T-helper 9 cell (primary cell): ENCODE measurements at places on chromosomes 2 and 18.

- no peak for DNase-seq
Measured at GRCh38 chr2:114022360-114023085, 132.6 kb downstream of the ACTR3 start.

GRCh38 chr2:15694589-15694986, 102.9 kb downstream of the DDX1 start:
- no peak for DNase-seq

DNA sequence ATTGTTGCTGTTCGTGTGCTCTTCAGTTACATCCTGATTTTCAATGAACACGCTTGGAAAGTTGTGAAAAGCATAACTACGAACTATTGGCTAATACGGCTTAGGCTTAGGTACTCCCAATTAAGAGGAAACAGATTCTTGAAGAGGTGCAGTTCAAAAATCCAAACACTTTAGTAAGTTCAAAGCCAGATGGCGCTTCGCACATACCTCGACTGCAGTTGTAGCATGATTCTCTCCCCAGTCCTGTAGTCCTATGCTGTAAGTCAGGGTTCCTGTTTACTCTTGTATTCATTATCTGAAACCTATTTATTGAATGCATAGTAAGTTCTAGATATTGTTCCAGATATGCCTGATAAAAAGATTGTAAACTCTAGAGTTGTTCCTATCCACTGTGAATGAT, 165.2 kb downstream of the TRIB2 start:
- no peak for DNase-seq

- DNase-seq, result no peak
Measured at GRCh38 chr2:127630864-127631540, 15.0 kb upstream of the GPR17 start.

DNA sequence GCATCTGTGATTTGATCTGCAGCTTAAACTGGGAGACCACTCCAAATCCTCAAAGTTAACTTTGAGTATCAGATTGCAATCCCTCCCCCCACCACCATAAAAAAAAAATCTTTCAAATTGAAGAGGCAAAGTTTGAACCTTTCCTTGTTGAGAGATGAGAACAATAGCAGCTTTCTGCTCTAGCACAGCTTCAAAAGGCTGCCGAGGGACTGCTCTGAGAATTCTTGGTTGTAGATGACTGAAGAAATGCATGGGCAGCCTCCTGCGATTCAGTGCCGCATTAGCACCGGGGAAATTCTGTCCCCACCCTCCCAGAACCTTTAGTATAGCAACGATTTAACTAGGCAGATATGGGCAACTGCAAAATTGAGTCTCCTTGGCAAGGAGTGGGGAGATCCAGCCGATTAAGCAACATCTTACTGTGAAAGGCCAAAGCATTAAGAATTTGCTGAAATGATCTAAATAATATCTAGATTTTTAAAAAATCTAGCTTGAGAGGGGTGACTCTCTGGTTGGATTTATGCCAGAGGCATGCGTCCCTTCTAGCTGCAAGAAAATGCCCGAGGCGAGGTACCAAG, 3.9 kb upstream of the SP5 start:
- no peak for DNase-seq

GRCh38 chr2:204971206-204971907, 426.1 kb downstream of the PARD3B start:
- DNase-seq, result no peak

DNA sequence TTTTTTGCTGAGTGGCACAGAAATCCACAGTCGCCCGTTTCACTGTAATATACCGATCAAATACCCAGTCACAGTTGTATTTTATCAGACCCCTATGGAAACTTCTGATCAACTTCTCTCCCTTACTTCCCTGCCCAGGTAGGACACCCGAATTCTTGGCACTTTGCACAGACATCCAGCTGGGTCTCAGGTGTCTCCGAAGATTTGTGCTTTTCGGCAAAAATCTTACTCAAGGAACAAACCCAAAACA, 596 bp downstream of the MREG start:
- DNase-seq, result no peak

DNA sequence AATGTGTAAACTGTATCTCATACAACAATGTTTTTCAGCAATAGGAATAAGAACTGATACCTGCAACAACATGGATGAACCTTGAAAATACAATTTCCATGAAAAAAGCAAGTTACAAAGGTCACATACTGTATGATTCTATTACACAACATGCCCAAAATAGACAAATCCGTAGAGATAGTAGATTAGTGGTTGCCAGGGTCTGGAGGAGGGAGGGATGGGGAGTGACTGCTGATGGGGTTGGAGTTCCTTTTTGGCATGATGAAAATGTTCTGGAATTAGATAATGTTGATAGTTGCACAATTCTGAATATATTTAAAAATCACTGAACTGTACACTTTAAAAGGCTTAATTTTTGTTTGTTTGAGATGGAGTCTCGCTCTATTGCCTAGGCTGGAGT, 33.8 kb downstream of the UBXN4 start:
- DNase-seq, result no peak

DNA sequence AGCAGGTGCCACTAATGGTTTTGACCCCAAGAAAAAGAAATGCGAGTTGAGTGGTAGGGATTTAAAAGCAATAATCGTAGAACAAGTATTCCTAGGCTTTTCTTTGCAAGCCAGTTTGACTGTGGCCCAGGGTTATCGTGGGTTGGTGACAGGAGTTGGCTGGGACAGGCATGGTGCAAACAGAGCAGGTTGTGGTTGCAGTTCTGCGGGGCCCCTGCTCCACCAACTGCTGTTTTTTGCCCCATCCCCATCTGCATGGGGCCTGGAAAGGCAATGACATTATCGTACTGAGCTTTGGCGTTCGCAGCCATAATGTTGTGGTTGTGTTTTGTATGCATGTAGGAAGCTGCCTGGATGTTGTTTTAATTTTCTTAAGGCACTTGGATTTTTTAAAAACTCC, 274.0 kb downstream of the TSN start:
- DNase-seq, result no peak

- no peak for DNase-seq
Measured at GRCh38 chr2:217837530-217837929, 165.3 kb downstream of the TNS1 start.

DNA sequence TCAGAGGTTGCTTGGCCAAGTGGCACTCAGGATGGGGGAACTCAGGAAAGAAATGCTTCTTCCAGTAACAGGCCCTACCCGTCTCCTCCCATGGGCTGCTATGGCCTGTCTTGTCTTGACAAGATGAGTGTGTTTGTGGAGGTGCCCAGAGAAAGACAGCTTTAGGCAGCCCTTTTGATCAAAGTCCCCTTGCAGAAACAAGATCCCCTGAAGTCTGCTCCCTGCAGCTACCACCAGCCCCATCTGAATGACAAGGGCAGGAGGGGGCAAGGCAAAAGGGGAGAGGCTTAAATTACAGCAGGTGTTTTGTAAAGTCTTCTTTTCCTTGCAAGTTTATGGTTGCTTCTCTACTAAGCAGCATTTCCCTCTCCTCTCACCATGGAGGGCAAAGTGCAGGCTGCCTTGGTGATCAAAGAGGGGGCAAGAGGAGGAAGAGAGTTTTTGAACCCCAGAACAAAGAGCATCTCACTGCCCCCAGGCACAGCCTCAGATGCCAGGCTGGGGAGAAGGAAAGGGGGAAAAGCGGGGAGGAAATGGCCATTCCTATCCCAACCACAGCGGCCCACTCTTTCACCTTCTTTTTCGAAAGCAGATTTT, 6.7 kb downstream of the EVA1A start:
- no peak for DNase-seq
